ENCODE measurements at places on chromosomes 7 and 10. TPM values are rescaled to one million over a fixed set of nuclear protein-coding genes. Genes with fewer than 3 reads are reported as not detected.
A peak's percentile ranks its signal among the peaks of the same experiment; 100 is the strongest.

CRHR2 gene
- total RNA-seq: not detected

DNA sequence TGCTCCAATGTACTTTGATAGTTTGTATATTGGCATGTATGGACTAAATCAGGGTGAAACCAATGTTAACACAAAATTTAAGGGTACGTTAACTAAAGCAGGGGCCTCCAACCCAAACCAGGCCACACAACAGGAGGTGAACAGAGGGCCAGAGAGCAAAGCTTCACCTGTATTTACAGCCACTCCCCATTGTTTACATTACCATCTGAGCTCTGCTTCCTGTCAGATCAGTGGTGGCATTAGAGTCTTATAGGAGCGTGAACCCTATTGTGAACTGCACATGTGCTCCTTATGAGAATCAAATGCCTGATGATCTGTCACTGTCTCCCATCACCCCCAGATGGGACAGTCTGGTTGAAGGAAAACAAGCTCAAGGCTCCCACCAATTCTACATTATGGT is 62.0 kb upstream of the SCIN start:
- DNase-seq: no peak
- no peak overlapping the region for H3K27ac ChIP-seq
- H3K4me3 ChIP-seq: no peak overlapping the region
- H3K36me3 ChIP-seq: no peaks in the 10 kb centered on the region
- H3K27me3 ChIP-seq: no peaks in the 10 kb centered on the region
- no peaks in the 10 kb centered on the region for H3K4me1 ChIP-seq

DNA sequence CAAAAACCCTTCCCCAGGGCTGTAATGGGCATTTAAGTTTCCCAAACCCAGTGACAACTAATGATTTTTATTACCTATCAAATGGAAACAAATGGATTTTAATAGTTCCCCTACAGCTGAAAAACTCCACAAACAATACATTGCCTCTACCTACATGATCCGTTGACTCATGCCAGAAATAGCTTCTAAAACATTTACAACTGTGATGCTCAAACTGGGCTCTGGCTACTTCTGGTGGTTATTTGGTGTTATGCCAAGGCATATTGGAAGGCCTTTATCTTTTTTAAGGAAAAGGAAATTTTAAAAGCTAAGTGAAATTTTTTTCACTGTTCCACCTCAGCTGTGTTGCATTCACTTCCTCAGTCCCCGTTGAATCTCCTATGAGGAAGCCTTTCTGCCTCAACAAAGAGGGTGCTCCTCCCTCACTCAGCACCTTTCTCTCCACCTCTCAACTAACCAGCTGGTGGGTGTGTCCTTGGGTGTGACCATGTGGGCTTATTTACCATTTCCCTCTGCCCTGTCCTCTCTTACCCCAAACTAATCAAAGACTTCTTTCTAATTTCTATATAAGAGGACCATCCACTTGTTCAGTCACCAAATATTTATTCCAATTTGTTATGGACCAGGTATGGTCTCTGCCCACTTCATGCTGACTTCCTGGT is 82.9 kb downstream of the PRTFDC1 start:
- H3K27me3 ChIP-seq: no peaks in the 10 kb centered on the region
- no peak for DNase-seq
- H3K4me1 ChIP-seq: peaks cover 5% of the 10 kb centered on the region
- no peaks in the 10 kb centered on the region for H3K36me3 ChIP-seq
- no peak overlapping the region for H3K27ac ChIP-seq
- H3K4me3 ChIP-seq: no peak overlapping the region

SDK1 gene
- 16.7 TPM for total RNA-seq

PRKG1 gene
- 17.9 TPM for total RNA-seq

- no peak overlapping the region for H3K27ac ChIP-seq
Measured at GRCh38 chr10:104351919-104352318, 1.7 kb upstream of the CFAP58 start.

- DNase-seq: no peak
- H3K27ac ChIP-seq: no peak overlapping the region
- H3K27me3 ChIP-seq: no peaks in the 10 kb centered on the region
- no peak overlapping the region for H3K4me3 ChIP-seq
- H3K4me1 ChIP-seq: no peaks in the 10 kb centered on the region
Measured at GRCh38 chr10:1253523-1254353, 197.6 kb downstream of the WDR37 start.

- H3K4me1 ChIP-seq: no peaks in the 10 kb centered on the region
- no peaks in the 10 kb centered on the region for H3K36me3 ChIP-seq
- H3K27ac ChIP-seq: no peak overlapping the region
- no peaks in the 10 kb centered on the region for H3K27me3 ChIP-seq
Measured at GRCh38 chr7:23074443-23075261, 30.9 kb upstream of the KLHL7 start.

- H3K27me3 ChIP-seq: no peaks in the 10 kb centered on the region
- peaks cover 15% of the 10 kb centered on the region for H3K4me1 ChIP-seq
- H3K36me3 ChIP-seq: no peaks in the 10 kb centered on the region
- no peak for DNase-seq
- H3K4me3 ChIP-seq: peak overlapping the region; percentile 46
Measured at GRCh38 chr7:71131256-71132126, 453 bp upstream of the GALNT17 start.

PNLIPRP3 gene
- 2.2 TPM for total RNA-seq

DNA sequence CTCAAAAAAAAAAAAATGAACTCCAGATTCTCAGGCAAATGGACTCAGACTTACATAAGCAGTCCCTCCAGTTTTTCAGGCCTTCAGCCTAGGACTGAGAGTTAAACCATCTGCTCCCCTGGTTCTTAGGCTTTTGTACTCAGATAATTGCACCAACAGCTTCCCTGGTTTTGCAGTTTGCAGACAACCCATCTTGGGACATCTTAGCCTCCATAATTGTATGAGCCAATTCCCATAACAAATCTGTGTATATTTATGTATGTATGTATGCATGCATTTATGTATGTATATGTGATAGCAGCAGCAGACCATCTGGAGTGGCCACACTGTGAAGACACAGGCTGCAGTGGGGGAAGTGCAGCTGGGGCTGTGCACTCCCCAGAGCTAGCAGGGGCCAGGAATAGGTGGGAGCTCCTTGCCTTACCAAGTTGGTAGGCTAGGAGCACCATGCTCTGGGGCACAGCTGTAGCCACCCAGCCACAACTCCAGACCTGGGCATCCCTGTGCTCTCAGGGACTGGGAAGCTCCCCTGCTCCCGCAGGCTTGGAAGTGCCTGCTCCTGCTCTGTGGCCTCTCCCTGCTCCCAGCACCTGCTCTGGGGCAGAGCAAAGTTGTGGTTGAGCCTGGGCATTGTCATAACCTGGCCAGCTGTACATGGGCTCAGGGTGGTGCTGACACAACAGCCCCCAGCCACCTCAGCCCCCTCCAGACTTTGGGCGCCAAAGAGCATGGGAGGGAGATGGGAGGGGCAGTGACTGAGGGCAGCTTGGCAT is 8.9 kb upstream of the KLHL7 start:
- no peaks in the 10 kb centered on the region for H3K36me3 ChIP-seq
- H3K4me3 ChIP-seq: no peak overlapping the region
- no peak for DNase-seq
- no peak overlapping the region for H3K27ac ChIP-seq
- no peaks in the 10 kb centered on the region for H3K27me3 ChIP-seq
- H3K4me1 ChIP-seq: no peaks in the 10 kb centered on the region

DNA sequence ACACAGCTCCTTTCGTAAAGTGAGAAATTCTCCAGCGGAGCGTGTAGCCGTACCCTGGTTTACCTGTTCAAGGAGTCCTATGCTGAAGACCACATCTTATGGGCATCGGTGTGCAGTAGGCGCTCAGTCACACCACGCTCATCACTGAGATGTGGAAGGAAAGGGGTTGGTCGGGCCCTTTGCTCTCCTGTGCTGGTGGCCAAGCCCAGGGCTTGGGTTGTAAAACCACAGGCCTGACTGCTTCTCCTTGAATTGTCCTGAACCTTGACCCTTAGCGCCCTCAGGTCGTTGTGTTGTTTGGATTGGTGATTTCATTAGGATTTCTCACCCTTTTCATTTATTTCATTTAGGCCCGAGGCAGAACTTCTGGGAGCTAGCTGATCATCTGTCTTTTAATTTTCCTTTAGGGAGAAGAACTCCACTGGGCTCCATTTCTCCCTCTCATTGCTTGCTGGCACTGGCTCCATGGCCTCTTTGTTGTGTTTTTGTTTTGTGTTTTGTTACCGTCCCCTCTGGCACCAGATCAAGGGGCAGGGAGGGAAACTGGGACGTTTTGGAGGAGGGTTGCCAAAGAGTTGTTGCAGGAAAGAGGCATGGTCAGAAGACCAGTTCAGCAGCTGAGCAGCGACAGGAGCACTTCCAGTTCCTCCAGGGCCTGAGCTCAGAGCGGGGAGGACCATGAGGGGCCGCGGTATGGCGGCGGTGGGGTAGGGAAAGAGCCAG is 511.4 kb upstream of the GALNT17 start:
- no peak overlapping the region for H3K4me3 ChIP-seq
- H3K27me3 ChIP-seq: no peaks in the 10 kb centered on the region
- no peaks in the 10 kb centered on the region for H3K4me1 ChIP-seq
- H3K36me3 ChIP-seq: no peaks in the 10 kb centered on the region
- no peak overlapping the region for H3K27ac ChIP-seq

CCL24 gene
- total RNA-seq: not detected

GRCh38 chr7:102908676-102909075 is 4.1 kb upstream of the LRRC17 start:
- no peak overlapping the region for H3K4me3 ChIP-seq
- DNase-seq: no peak
- H3K27ac ChIP-seq: no peak overlapping the region

DNA sequence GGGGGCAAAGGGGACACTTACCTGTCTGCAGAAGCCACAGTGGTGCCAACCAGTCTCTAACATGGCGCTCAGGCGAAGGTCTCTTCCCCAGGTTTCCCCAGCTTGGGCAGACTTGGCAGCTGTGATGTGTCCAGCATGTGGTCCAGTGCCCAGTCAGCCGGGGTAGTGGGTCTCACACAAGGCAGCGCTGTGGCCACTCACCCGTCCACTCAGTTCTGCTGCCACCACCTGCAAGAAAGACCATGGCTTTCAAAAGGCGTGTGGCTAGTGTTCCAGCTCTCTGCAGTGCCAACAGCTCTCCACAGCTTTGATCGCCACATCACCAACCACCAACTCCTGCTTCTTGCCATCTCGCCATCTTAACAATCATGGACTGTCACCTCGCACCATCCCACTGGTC is 259.6 kb downstream of the USP6NL start:
- no peak overlapping the region for H3K4me3 ChIP-seq
- no peaks in the 10 kb centered on the region for H3K4me1 ChIP-seq
- no peak for DNase-seq
- H3K36me3 ChIP-seq: no peaks in the 10 kb centered on the region
- H3K27me3 ChIP-seq: no peaks in the 10 kb centered on the region

DNA sequence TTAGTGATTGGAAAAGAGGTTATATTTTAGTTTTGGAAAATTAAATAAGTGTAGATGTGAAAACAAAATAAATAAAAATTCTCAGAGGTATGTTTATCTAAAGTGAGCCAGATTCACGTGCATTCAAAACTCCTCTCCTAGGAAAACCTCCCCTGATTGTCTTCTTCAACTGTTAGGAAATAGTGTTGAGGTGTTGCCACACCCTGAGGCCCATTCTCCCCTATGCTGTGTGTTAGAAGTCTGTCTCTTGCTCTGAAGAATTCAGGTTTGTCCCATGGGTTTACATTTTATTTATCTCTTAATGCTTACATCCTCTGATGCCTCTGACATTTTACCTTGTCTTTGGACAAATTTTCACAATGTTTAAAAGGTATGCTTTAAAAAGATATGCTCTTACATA is 40.3 kb downstream of the PTPRE start:
- H3K27me3 ChIP-seq: no peaks in the 10 kb centered on the region
- H3K27ac ChIP-seq: no peak overlapping the region
- DNase-seq: no peak
- H3K36me3 ChIP-seq: no peaks in the 10 kb centered on the region
- no peaks in the 10 kb centered on the region for H3K4me1 ChIP-seq

GRCh38 chr10:100515612-100516011 is 4.0 kb downstream of the SEC31B start:
- H3K36me3 ChIP-seq: no peaks in the 10 kb centered on the region
- no peak for DNase-seq
- no peak overlapping the region for H3K4me3 ChIP-seq
- no peak overlapping the region for H3K27ac ChIP-seq

- peaks cover 79% of the 10 kb centered on the region for H3K4me1 ChIP-seq
- H3K36me3 ChIP-seq: no peaks in the 10 kb centered on the region
- DNase-seq: no peak
Measured at GRCh38 chr10:78803710-78804109, 265.1 kb upstream of the ZMIZ1 start.

GRCh38 chr7:151540146-151540545 is 20.5 kb upstream of the RHEB start:
- peaks cover 13% of the 10 kb centered on the region for H3K4me1 ChIP-seq
- DNase-seq: no peak
- H3K36me3 ChIP-seq: no peaks in the 10 kb centered on the region
- H3K4me3 ChIP-seq: no peak overlapping the region
- no peak overlapping the region for H3K27ac ChIP-seq
- no peaks in the 10 kb centered on the region for H3K27me3 ChIP-seq

- H3K4me3 ChIP-seq: no peak overlapping the region
- H3K36me3 ChIP-seq: no peaks in the 10 kb centered on the region
- peaks cover 14% of the 10 kb centered on the region for H3K4me1 ChIP-seq
Measured at GRCh38 chr7:27895551-27895950, 155.6 kb downstream of the TAX1BP1 start.

ABCC2 gene
- total RNA-seq: 1.7 TPM

DNA sequence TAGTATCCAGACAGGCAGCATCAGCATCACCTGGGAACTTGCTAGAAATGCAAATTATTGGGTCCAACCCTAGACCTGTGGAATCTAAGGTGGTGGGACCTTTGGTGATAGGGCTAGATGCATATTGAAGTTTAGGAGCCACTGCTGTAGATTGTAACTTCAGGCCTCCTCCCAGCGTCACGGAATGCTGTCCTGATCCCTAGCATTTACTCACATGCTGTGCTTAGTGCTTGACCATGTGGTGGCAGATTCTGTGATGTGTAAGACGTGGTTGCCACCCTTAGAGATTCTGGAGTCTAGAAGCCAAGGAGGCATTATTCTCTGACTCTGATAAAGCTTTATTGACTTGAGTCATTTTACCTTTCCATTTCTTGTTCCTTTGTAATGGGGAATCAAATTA is 13.5 kb downstream of the AHR start:
- no peaks in the 10 kb centered on the region for H3K27me3 ChIP-seq
- H3K4me3 ChIP-seq: no peak overlapping the region
- peaks cover 43% of the 10 kb centered on the region for H3K4me1 ChIP-seq
- no peak for DNase-seq

GPR26 gene
- not detected for total RNA-seq

DNA sequence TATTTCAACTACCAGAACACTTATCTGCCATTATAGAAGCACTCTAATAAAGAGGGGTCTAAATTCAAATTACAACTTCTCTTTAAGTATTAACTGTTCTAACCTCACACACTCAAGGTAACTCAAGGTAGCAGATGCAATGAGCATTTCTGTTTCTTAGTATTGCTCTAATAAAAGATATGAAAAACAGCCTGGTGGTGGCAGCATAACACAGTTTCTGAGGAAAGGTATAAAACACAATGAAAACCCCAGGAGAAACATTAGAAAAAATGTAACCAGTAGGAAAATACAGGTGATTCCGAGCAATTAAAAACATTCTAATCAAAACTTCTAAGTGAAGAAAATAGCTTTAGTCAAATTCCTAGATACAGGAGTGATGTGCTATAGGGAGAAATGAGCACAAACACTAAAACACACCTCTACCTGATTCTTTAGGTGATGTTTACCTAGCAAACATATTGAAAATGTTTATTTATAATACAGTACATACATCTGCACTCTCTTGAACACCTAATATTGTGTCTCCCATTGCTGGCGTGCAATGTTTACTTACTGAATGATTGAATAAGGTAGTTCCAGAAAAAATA is 3.5 kb downstream of the MKRN1 start:
- H3K27ac ChIP-seq: no peak overlapping the region
- no peak overlapping the region for H3K4me3 ChIP-seq
- DNase-seq: no peak
- H3K36me3 ChIP-seq: no peaks in the 10 kb centered on the region
- no peaks in the 10 kb centered on the region for H3K27me3 ChIP-seq

NDUFA5 gene
- total RNA-seq: 25.8 TPM

ZNF365 gene
- 0.74 TPM for total RNA-seq
